Urothelium cell line (cell line): ENCODE measurements at places on chromosomes 7 and 10.

GRCh38 chr7:95421000-95421846, 13.6 kb downstream of the PON2 start:
- DNase-seq = no peak

DNA sequence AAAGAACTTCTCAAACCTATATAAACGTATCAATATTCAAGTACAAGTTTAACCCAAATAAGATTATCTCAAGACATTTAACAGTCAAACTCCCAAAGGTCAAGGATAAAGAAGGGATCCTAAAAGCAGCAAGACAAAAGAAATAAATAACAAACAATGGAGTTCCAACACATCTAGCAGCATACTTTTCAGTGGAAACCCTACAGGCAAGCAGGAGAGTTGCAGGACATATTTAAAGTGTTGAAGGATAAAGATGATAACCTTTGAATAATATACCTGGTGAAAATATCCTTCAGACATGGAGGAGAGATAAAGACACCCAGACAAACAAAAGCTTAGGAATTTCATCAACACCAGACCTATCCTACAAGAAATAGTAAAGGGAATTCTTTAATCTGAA, 82.8 kb downstream of the TES start:
- DNase-seq = no peak

DNA sequence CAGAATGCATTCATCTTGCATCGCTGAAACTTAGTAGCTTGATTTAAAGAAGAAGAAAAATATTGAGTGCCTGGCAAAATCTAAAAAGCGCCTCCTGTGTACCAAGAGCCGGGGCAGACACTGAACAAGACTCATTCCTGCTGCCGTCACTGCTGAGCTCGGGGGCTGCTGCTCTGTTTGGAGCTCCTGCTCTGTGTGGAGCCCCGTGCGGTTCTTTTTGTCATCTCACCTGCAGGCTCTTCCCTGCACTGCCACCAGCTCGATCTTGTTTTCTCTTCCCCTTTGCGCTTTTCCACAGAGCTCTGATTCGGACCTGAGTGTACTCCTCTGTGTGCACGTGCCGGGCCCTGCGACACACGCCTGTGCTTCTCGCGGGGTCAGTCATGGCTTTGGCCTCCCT, 462.1 kb upstream of the DPP6 start:
- peak; percentile 14 for DNase-seq

DNA sequence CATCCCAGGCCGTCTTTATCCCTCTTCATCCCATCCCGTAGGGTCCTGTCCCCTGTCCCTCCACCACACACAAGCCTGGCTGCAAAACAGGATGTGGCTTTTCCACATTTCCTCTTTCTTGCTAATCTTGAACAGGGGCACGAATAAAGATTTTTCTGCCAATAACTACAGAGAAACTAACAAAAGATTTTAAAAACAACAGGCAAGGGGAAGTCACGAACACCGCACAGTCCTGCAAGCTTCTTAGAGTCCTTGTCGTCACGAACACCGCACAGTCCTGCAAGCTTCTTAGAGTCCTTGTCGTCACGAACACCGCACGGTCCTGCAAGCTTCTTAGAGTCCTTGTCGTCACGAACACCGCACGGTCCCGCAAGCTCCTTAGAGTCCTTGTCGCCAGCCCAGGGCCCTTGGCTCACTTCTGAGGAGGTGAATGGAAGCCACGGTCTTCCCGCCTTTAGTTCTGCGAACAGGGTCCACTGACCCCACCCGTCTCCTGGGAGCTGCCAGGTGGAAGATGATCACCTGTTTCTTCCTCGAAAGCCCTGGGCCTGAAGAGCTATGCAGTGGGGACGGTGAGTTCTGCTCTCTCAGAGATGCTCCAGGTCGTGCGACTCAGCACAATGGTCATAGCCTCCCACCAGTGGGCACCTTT, 10.3 kb upstream of the INSIG1 start:
- no peak for DNase-seq

GRCh38 chr10:32077896-32078485, 21.8 kb upstream of the KIF5B start:
- peak; percentile 85 for DNase-seq

GRCh38 chr7:664997-665735, 61.3 kb upstream of the DNAAF5 start:
- no peak for DNase-seq

DNA sequence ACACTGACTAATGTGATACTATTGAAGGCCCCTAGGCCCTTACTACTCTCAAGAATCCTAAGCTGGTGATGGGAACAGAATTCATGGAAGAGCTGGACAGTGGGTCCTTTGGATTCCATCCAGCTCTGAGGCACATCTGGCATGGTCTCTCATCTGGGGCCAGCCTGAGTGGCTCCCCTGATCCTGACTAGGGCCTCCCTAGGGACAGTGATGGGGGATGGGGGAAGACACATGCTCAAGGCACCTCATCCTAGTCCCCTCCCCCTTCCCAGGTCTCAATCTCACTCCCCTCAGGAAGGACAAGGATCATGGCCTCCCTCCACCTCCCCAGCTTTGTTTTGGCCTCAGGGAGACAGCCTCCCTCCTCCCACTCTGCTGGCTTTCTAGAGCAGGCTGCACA, 1.8 kb downstream of the KCNIP2 start:
- DNase-seq = no peak

- DNase-seq = no peak
Observed at GRCh38 chr10:104293011-104293410, 24.0 kb downstream of the GSTO2 start.

- DNase-seq = no peak
Observed at GRCh38 chr10:113283189-113283588, 269.7 kb upstream of the HABP2 start.

DNA sequence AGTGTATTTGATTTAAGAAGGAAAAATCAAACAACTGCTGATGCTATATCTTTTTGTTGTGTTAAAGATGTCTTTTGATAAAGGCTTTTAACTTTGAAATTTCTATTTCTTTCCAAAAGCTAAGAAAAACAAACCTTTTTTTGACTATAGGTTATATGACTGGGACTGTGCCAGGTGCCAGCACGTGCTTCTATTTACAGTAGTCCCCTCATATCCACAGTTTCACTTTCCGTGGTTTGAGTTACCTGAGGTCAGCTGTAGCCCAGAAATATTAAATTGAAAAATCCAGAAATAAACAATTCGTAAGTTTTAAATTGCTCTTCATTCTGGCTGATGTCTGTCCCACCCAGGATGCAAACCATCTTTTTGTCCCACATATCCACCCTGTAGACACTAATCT, 104.3 kb downstream of the BBS9 start:
- no peak for DNase-seq

DNA sequence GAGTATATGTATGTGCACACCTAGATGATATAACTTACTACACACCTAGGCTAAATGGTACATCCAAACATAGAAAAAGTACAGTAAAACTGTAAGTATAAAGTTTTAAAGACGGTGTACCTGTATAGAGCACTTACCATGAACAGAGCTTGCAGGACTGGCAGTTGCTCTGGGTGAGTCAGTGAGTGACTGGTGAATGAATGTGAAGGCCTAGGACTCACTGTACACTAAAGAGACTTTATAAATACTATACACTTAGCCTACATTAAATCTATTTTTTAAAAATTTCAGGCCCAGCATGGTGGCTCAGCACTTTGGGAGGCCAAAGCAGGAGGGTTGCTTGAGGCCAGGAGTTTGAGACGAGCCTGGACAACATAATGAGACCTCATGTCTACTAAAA, 195.3 kb downstream of the FZD1 start:
- no peak for DNase-seq

GRCh38 chr7:5591278-5591874, 167.7 kb upstream of the TNRC18 start:
- DNase-seq = peak; percentile 96

GRCh38 chr7:138834583-138834982, 36.6 kb upstream of the ATP6V0A4 start:
- no peak for DNase-seq

- no peak for DNase-seq
Observed at GRCh38 chr7:132419542-132419941, 156.7 kb downstream of the PLXNA4 start.
